COR-L47 (cell line): ENCODE measurements at places on chromosomes 1 and 21.

DNA sequence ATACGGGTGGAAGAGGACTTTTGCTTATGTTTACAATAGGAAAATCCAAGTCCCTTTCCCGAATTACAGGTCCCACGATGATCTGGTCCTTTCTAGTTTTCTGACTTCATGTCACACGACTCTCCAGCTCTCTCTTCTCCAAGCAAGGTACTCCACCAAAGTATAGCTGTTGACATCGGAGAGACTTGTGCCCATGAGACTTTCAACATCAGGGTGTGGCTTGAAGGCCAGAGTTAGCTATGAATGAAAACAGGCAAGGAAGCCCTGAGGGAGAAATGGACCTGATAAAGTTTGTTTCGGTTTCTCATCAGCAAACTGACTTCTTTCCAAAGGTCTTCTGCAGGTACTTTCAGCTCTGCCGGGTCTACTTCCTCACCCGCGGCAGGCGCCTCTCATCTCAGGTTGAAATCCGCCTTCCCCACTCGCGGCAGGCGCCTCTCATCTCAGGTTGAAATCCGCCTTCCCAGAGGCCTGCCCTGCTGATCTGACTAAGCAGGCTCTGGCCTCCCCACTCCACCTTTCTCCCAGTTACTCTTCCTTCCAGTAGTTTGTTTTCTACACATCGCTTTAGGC is 2.1 kb upstream of the PER3 start:
- DNase-seq = no peak

GRCh38 chr1:178342745-178343144 is 154.0 kb downstream of the CLEC20A start:
- DNase-seq = no peak

DNA sequence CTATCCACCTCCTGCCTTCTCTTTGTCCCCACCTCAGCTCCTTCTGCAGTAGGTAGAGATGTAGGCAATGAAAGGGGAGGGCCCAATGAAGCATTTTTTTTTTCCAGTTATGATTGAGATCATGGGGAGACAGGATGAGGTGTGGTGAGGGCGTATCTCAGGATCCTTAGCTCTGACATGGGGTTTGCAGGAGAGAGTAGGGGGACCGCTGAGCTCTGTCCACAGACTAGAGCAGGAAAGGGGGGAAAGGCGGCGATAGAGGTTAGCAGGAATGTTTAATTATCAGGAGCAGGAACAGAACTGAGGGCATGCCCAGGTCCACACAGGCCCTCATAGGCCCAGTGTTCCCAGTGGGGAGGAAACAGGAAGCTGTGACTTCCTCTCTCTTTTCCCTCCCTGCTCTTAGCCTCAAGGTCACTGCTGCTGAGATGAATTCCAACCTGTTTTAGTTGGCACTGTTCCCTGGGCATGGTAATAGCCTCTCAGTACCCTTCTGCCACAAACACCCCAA is 901 bp upstream of the RXFP4 start:
- DNase-seq = peak; percentile 21

GRCh38 chr1:210616356-210616755 is 287.7 kb downstream of the HHAT start:
- no peak for DNase-seq

- no peak for DNase-seq
Observed at GRCh38 chr1:59703918-59704378, 110.8 kb upstream of the HOOK1 start.

- peak; percentile 8 for DNase-seq
Observed at GRCh38 chr21:26717146-26717739, 128.0 kb downstream of the ADAMTS1 start.

- DNase-seq = no peak
Observed at GRCh38 chr1:168728473-168729404, at the start of gene DPT. DPT (minus strand) TSS chr1:168729206; CDS start chr1:168729174, 32 bp downstream.

DNA sequence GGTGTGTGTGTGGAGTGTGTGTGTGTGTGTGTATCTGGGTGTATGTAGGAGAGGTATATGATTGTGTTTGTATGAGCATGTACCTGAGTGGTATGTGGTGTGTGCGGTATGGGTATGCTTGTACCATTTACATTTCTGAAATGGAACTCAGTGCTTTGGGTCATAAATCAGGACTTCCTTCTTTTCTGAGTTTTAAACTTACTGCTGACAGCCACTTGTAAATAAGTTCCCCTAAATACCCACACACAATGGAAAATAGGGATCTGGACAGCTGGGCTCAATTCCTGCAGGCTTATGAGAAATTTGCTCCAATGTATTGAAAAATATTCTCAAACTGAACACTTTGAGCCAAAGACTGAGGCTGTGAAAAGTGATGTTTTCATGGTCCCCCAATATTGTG is 293.6 kb downstream of the HLX start:
- no peak for DNase-seq

GRCh38 chr1:110475362-110476027 is 24.5 kb downstream of the PROK1 start:
- DNase-seq = no peak

- DNase-seq = no peak
Observed at GRCh38 chr21:44686000-44686781, 4.2 kb upstream of the KRTAP12-1 start.

DNA sequence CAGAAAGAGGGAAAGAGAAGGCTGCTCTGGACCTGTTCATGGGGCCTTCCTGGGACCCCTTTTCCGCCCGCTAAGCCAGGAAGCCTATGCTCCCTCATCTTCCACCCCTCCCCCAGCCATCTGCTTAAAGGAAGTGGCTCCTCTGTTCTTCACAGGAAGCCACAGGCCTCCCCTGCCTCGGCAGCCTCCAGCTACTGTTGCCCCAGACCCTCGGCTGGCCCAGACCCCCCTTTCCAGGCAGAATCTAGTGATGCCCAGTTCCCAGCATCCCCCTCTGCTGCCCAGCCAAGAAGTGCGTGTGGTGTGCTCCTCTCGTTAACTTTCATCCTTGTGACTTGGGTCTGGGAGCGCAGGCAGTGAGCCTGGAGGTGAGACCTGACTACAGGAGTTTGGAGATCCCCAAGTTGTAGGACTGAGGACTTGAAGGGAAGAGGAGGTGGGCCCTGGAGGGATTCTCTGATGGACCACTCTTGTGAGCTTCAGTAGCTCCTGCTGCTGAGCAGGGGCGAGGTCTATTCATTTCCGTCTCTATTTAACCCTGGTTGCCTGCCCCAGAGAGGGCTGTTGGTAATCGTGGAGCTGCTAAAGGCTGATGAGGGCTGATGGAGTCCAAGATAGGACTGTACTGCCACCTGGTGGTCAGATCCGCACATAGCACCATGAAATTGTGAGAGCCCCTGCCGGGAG is 9.1 kb downstream of the IFI6 start:
- DNase-seq = peak; percentile 72

GRCh38 chr1:223156343-223156742 is 13.3 kb upstream of the TLR5 start:
- no peak for DNase-seq

GRCh38 chr1:110011527-110012041 is 22.8 kb upstream of the STRIP1 start:
- DNase-seq = no peak

DNA sequence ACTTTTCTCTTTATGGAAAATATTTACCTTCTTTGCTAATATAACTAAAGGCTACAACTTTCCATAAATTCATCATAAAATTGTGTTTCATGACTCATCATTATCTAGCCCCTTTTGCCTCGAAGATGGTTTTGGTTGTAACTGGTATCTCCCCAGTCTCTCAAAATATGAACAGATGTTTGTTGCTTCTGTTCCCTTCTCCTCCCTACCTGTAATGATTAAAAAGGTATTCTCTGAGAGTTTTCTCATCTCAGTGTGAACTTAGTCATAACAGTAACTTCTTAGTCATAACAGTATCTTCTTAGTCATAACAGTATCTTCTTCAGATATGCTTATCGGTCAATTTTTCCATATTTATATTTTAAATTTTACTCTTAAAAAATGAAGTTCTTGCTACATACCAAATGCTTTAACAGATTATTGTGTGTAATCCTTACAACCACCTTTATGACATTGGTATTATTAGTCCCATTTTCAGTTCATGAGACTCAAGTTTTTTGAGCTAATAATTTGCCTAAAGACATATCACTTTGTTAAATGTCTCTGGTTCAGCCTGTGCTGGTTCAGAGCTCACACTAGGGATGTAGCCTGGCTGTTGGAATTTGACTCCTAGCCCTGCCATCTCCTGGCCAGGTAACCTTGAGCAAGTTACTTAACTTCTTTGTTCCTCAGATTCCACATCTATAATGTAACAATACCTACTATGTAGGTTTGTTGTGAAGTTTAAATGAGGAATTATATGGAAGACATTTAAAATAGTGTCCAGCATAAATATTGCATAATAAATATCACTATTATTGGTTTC is 32.6 kb downstream of the ATP1B1 start:
- no peak for DNase-seq

GRCh38 chr1:19452221-19452663 is 33.1 kb downstream of the CAPZB start:
- DNase-seq = no peak

DNA sequence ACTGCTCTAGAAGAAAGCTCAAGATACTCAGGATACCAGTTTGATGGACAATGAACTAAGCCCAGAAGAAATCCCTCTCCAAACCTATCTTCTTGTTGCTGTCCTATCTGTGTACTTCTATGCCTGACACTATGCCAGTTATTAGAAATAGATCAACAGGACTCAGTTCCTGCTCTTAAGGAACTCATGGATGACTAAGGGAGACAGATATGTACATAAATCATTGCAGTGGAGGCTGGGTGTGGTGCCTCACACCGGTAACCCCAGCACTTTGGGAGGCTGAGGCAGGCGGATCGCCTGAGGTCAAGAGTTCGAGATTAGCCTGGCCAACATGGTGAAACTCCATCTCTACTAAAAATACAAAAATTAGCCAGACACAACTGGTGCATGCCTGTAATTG is 42.4 kb upstream of the AK4 start:
- no peak for DNase-seq

DNA sequence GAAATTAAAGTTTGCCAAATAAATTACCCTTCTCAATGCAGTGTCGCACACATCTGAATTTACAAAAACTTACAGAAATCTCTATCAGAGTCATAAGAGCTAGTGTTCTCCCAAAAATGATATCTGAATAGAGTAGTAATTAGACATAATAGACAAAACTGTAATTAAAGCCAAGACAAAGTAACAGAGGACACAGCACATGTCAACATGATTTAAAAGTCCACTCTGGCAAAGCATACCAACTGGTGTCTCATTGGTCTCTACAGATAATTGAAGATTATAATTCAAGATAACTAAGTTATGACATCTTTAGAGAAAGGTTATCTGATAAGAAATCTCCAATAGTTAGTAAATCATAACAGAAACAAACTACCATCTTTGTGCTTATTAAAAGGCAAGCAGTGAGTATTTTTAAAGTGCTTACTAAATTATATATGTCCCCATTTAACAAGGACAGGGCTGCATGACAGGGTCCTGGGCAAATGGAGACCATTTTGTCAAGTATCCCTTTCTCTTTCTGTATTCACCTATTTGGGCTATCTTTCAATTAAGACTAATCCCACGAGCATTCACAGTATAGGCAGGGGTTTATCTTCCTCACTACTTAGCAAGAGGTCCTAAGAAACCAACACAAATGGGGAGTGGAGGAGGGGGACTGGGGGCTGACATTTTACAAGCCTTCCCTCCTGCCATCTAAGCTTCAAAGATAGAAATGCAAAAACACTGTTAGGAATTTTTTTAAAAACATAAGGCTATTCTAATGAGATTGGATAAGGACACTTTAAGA is 26.0 kb downstream of the PTP4A2 start:
- no peak for DNase-seq

- no peak for DNase-seq
Observed at GRCh38 chr1:18211764-18212163, 104.2 kb downstream of the IGSF21 start.

DNA sequence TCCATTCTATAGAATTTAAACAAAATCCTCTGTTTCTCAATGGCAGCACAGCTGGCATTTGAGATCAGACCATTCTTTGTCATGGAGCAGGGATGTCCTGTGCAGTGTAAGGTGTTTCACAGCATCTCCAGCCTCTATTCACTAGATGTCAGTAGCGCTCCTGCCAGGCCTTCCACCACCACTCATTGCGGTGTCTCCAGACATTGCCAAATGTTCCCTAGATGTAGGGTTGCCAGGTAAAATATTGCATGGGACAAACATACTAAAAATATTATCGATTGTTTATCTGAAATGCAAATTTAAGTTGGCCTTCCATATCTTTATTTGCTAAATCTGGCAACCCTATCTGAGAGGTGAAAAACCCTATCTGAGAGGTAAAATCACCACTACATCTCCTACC is 11.7 kb downstream of the ITLN2 start:
- no peak for DNase-seq

DNA sequence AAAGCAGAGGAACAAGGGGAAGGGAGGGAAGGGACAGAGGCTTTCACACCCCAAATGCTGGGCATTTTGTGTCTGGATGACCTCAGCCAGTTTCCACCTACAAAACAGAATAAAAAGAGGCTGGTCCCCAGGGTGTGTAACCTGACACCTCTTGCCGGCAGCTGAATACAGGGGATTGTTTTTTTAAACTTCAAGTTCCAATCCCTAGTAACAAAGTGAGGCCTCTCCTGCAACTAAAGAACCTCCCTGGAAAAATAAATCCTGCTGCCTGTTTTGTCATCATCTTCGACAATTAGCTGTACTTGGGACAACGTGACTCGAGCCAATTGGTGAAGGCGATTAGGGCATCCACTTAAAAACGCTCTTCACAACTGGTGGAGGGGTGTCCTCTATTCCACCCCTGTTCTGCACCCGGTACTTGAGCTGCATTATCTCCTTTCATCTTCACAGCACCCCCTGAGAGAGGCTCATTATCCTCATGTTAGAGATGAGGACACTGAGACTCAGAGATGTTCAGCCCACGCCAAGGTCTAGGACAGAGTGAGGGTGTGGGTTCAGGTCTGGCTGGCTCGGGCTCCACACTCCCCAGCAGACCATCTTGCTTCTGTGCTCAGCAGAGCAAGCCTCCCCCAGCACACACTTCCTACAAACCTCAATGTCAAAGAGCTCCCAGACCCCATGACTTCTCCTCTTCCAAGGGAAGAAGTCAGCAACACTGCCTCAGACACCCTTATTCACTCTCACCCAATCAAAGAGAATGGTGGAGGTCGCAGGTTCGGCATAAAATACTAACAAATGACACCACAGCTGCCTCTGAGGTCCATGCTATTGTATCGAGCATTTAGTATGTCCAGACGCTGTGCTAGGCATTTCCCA is 15.2 kb downstream of the ITPKB start:
- DNase-seq = peak; percentile 34

DNA sequence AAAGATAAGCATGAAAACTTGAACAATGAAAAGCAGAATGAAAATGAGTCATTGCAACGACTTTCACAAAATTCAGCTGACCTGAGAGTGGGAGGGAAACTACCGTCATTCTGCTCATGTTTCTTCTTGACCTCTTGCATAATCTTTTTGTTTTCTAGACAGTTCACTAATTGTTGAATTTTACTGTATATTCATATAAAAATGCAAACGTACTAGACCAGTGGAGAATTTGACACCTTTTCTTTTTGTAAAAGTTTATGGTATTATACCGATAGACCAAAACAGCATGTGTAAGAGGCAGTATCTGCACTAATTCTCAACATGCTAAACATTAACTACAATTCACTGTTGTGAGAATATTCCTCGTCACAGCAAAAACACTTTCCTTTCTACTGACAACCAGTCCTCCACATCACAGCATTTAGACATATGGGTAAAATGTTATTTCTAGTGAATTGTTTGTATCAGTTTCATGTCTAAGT is 137.8 kb downstream of the GREM2 start:
- no peak for DNase-seq

- DNase-seq = no peak
Observed at GRCh38 chr1:39779137-39779536, 8.0 kb upstream of the OXCT2 start.
